ENCODE measurements at places on chromosomes 2 and 18.

DNA sequence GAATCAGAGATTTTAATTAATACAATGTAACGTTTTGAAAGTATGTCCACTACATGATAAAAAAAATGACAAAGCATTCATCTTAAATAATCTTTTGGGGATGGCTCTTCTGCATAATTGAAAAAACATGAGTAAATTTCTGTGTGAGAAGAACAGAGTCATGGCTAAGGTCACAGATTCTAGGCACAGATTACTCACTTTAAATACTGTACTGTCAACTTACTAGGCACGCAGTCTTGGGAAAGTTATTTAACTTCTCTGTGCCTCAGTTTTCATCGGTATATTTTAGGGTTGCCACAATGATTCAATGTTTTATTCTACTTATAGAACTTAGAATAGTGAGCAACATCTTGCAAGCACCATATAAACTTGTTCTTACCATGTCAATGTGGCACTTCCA lies 49.2 kb downstream of the TMEFF2 start:
- no peak for DNase-seq

- DNase-seq, result no peak
These were observed 25.9 kb downstream of the HDAC4 start for GRCh38 chr2:239374896-239375277.

DNA sequence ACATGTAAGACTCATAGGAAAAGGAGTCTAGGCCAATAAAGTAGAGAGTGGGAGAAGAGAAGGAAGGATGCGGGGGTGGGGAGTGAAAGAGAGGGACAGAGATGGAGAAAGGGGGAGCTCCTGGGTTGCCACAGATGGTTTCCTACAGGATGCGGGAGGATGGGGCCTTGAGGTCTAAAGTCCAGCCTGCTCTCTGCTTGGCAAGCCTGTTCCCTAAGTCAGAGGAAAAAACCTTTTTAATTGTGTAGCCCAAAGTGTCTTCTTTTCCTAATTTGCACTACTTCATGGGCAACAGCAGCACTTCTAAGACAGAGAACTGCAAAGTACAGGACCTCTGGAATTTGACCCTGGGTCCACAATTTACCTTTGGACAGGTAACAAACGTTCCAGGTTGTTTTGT lies 1.4 kb upstream of the FAM110C start:
- no peak for DNase-seq

DNA sequence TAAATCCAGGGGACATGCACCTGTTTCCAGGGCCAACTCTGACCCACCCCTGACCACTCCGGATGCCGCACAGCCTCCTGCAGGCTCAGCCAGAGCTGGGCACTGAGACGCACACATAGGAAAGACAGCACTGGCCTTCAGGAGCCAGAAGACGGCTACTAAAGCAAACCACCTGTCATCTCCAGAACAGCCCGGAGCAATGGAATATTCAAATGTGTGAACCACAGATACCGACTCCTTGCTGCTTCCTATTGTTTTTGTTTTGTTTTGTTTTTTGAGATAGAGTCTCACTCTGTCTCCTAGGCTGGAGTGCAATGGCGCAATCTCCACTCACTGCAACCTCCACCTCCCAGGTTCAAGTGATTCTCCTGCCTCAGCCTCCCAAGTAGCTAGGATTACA lies 94.0 kb downstream of the LAMA1 start:
- no peak for DNase-seq

GRCh38 chr2:150698016-150698661 lies 210.7 kb upstream of the RND3 start:
- no peak for DNase-seq

Measured in dermis microvascular lymphatic vessel endothelial cell (primary cell).